ENCODE measurements at places on chromosomes 2 and 18.

DNA sequence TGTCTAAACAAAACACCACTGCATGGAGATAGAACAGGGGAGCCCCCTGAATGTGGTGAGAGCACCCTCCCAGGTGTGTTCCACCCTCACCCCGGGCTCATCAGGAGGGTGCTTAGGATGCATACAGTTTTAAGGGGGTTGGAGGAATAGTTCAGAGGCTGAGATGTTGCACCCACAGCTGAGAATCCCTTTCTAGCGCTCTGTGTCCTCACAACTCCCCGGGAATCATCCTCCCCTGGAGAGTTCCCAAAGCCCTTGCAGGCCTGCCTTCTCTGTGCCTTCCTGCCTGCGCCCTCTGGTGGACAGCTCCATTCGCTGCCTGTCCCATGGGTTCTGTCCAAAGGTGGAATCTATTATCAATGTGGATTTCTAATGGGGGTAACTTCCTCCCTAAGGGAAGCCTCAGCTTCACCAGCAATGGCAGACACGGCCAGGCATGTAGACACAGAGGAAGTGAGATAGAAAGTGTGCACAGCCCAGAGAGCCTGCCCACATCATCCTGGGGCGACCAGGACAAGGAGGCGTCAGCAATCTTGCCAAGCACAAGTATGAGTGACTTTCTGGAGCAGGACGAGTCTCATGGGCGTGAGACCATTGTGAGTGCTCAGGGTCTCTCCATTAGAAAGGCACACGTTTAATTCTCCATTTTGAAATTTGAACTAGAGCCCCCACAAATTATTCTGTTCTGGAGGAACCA, 1.2 kb upstream of the UGT1A5 start:
- DNase-seq, result peak; percentile 88

GRCh38 chr2:217654168-217654567, 348.6 kb downstream of the TNS1 start:
- DNase-seq, result peak; percentile 18

DNA sequence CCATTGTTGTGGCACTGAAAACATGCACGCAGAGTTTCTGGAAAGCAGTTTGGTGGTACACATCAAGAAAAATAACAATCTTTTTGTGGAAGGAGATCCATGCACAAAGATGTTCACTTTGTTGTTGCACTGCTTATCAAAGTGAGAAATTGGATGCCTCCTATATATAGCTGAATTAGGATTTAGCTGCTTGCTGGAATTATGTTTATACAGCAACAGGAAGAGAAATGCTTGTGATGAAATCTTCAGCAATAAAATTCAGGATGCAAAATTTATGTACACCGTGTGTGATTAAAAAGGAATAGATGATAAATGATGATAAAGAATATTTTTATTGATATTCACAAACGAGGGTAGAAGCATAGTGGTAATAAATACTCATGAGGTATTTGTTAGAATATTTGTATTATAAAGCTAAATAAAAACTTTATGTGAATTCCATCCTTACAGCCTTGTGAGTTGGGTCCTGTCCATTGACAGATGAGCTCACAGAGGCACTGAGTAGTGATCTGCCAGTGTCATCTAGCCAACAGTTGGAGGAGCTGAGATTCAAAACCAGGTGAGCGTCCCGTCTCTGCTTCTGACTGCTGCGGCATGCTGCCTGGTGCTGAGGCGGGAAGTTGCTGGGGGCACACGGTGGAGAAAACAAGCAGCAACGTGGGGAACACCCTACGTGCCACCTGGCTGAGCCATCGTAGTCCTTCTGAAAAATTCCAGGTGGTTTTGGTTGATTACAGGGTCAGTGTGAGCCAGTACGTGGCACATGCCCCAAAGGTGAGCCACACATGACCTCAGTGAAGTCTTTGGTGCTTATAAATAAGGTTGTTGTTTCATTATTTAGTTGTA, 80.2 kb downstream of the ASAP2 start:
- DNase-seq, result peak; percentile 62

DNA sequence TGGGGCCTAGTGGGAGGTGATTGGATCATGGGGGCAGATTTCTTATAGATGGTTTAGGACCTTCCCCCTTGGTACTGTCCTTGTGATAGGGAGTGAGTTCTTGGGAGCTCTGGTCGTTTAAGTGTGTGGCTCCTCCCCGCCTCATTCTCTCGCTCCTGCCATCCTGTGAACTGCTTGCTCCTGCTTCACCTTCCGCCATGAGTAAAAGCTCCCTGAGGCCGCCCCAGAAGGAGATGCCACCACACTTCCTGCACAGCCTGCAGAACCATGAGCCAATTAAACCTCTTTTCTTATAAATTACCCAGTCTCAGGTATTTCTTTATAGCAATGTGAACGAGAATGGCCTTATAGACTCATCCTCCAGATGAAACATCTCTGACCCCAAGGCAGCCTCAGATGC, 101.5 kb downstream of the KCNF1 start:
- DNase-seq, result no peak

- DNase-seq, result peak; percentile 91
These were observed 33.5 kb upstream of the IL37 start for GRCh38 chr2:112877423-112877822.

- DNase-seq, result no peak
These were observed 11.5 kb downstream of the LRRTM1 start for GRCh38 chr2:80293039-80293438.

DNA sequence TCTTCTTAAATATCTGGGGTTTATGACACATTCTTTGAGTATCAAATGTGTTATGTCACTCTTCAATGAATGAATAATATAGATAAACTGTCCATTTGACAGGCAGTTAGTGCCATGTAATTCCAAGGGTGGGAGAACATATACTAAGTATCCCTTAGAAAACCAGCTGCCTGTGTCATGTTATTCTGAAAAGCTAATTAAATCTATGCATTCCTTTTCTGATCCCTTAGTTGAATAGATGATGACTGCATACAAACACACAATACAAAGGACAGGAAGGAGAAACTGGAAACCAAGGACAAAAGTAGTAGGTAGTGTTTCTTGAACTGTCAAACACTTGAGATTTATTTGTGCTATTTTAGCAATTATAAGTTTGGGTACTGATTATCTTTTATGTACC, 8.3 kb downstream of the ARHGAP28 start:
- DNase-seq, result no peak

DNA sequence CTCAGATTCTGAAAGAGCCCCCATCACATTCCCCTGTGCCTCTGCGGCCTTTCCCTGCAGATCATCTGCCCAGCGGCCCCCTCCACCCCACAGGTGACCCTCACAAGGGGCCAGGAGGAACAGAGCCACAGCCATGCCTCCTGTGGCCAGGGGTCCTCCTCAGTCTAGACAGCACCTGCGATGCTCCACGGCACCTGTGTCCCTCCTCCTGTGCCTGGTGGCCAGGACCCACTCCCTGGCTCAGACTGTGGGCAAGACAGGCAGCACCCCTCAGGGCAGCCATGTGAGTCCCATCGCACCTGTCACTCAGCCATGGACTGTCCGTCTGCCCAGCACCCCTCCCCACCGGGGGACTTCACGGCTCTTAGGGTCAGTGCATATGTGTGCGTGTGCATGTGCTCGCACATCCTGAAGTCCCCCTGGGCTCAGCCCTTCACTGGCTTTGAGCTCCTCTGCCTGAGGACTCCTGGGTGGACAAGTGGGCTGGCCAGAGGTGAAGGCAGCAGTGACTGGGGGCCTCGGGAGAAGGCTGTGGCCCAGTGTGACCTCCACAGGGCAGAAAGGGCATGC, 237.7 kb downstream of the ATAD2B start:
- DNase-seq, result no peak

- DNase-seq, result peak; percentile 75
These were observed 51.1 kb downstream of the POLR1A start for GRCh38 chr2:86054535-86055082.

- DNase-seq, result no peak
These were observed 377.2 kb upstream of the LRATD1 start for GRCh38 chr2:14255135-14255820.

DNA sequence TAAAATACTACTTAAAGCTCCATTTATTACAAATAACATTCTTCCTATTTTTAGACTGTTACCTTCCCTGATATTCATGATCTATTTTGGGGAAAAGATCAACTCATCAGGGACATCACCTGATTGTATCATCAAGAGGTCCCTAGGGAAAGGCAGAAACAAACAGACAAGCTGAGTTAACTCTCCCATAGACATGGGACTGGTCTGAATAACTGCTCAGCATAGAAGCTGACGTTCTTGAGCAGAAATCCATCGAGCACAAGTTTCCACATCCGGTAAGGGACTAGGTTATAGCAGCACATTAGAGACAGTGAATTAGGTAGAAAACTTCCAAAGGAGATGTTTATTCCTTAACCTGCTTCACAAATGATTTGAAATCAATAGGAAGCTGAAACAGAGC, 1100.4 kb upstream of the SLC39A10 start:
- DNase-seq, result no peak

DNA sequence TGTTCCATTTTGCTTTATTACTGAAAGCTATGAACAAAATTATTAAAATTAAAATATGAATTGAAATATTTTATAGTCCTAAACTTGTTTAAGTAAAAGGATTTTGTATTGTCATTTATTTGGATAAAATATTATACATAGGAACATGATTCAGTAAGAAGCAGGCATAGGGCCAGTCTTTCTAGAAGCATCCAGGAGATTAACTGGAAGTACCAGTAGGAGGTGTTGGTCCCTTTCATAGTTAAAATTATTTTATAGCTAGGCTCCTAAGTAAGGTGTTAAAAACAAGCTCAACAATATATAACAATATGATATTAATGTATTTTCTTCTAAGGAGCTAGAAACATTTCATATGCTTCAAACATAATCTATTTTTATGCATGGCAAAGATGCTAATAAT, 43.7 kb downstream of the FIGN start:
- no peak for DNase-seq

DNA sequence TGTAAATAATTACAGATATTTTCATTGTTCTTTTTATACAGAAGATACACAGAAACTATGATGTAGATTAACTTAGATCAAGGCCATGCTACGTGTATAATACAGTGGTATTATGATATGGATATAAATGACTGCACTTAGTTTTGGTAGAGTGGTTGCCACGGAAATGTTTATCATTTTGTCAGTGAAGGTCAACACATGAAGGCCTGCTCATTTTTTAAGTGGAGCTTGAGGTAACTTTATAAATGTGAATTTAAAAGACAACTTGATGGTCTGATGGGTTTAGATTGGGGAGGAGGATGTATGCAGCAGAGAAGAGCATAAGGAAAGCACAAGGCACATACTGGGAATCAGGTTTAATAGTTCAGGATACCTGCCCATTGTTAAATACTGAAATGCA, 14.4 kb upstream of the BBS5 start:
- DNase-seq, result no peak

GRCh38 chr2:240236217-240237111, 96.0 kb upstream of the OTOS start:
- no peak for DNase-seq

- no peak for DNase-seq
These were observed 109.9 kb upstream of the ID2 start for GRCh38 chr2:8571792-8572499.

GRCh38 chr2:3147651-3148530, 229.7 kb downstream of the EIPR1 start:
- no peak for DNase-seq

DNA sequence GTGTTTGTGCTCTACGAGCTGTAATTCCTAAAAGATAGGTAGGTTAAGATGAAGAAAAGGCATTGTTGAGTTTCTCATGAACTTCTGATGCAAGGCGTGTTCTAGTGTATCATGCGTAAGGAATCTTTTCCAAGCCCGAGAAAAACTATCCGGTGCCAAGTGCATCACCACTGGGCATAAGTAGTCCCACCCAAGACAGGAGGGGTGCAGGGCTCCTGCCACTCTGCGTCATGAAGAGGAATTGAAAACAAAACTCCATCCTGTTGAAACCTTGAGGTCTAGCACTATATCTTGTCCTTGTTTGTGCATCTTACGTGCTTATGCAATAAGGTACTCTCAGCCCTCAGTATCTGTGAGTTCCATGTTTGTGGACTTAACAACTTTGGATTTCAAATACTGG, 45.7 kb downstream of the RAB31 start:
- DNase-seq, result peak; percentile 30

GRCh38 chr2:231299267-231299666, 96.2 kb upstream of the B3GNT7 start:
- no peak for DNase-seq

- peak; percentile 40 for DNase-seq
These were observed 62.2 kb downstream of the ARMC9 start for GRCh38 chr2:231260442-231261208.

DNA sequence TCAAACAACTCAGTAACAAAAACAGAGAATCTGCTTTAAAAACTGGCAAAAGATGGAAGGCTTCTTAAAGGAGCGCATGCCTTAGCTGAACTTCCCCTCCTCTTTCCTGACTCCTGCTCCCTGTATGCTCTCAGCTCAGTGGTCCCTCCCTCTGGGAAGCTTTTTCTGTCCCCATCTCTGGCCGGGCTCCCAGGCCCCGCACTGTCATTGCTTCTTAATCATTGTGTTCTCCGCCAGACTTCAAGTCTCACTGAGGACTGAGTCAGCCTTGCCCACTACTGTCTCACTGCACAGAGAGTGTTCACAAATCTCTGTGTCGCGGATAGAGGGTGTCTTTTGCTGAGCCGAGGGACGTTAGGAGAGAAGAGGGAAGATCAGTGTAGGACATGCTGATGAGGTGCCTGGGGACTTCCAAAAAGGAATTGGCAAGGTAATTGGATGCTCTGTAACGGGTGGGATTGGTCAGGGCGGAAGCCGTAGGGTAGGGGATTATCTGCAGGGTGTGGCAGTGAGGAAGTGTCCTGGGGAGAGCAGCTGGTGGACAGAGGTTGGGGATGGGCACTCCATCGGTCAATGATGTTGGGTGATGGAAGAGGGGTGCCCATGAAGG, 16.2 kb downstream of the TOGARAM2 start:
- DNase-seq, result peak; percentile 18

GRCh38 chr2:101779656-101780055, 82.1 kb downstream of the MAP4K4 start:
- no peak for DNase-seq

- DNase-seq, result no peak
These were observed 34.0 kb downstream of the UXS1 start for GRCh38 chr2:106159866-106160785.

DNA sequence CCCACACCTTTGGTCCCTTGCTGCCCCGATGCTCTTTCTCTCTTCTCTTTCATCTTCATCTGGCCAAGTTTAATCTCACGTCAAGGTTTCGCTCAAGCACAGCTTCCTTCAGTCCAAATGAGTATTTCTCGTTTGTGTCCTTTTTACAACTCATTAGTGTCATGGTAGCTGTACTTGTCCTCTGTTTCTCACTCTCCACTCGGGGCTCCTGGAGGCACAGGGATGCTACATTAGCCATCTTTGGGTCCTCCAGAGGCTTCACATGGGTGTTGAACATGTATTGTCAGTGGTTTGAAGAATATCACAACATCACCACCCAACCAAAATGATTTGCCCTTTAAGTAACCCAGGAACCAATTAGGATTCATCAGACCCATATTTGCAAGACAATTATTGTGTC, 30.4 kb downstream of the MYCN start:
- no peak for DNase-seq

GRCh38 chr2:231655894-231656293, 52.4 kb upstream of the PTMA start:
- DNase-seq, result no peak

All from EH (cell line).